Activated naive CD8-positive, alpha-beta T cell treated with anti-CD3 and anti-CD28 coated beads, Interleukin-2, amount 10 ng/mL, durations not matched to agents 7 days and 5 days (primary cell): ENCODE measurements at places on chromosomes 4 and X.

- no peak for DNase-seq
These were observed 82.5 kb downstream of the CPE start for GRCh38 chr4:165461159-165461821.

- no peak for DNase-seq
These were observed 78.9 kb downstream of the NDST3 start for GRCh38 chr4:118113220-118113619.

DNA sequence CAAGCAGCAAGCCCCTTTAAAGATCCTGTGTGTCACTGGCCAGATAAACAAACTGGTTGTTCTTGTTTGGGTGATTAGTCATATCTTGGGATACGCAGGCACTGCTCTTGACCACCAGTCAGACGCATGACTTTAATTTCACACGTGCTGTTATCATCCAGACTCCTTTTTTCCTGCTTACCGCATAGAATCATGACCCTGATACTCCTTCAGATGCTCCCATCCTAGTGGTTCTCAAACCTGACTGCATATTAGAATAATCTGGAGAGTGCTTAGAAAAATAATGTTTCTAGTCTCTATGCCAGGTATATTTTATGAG, 78.8 kb downstream of the CLDN22 start:
- no peak for DNase-seq

GRCh38 chrX:1592470-1593142, 1.2 kb downstream of the AKAP17A start:
- peak; percentile 53 for DNase-seq

GRCh38 chr4:114057746-114058145, 78.3 kb upstream of the ARSJ start:
- no peak for DNase-seq
